Stimulated activated CD8-positive, alpha-beta memory T cell treated with anti-CD3 and anti-CD28 coated beads, Interleukin-2, amount 100 ng/mL, for 1 hour (primary cell): ENCODE measurements at places on chromosomes 2 and 18.

DNA sequence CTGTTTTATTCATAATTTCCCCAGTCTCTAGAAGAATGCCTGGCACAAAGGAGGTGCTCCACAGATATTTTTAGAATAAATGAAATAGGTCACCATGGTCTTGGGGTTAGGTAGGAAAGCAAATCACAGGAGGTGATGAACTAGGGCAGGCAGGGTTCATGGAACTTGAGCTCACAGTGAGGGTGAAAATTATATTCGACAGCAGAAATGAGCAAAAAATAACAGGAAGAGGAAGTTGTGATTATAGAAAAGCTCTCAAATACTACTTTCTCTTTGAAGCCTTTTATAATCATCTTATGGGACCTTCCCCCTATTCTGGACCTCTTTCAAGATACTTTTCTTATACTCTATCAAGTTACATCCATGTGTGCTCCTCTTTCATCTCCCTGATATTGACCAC lies 4.5 kb upstream of the CREB1 start:
- DNase-seq: no peak

DNA sequence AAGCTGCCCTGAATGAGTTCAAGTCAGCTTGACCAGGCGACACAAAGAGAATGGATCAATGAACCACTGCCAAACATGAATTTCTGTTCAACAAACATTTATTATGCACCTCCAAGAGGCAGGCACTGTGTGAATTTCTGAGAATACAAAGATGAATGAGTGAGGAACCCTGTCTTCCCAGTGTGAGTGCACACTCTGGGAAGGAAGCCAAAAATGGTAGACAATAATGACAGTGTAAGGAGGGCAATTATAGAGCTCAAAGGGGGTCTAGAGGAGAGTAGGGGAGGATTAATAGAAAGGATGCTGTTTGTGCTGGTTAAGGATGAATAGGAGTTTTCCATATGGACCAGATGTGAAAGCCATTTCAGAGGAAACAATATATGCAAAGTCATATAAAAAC lies 213.4 kb downstream of the DCC start:
- no peak for DNase-seq

DNA sequence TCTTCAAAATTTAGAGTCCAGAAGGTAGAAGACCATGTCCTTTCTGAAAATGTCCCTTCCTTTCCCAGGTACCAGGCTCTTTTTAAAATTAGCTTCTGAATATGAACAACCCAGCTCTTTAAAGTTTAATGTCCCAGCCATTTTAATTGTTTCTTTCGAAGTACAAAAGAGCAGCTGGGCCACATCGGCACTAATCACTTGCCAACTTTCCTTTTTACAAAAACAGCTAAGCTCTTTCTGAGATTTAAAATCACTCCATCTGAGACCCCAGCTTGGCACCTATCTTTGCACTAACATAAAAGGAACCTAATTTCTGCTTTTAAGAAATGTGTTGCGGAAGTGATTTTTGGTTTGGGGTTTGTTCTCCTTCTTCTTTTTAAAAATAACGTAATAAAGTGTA lies 2.6 kb downstream of the BOD1L2 start:
- DNase-seq: no peak

- no peak for DNase-seq
Measured at GRCh38 chr18:67199993-67200617, 316.4 kb downstream of the DSEL start.

- DNase-seq: no peak
Measured at GRCh38 chr18:24234850-24235418, 96.1 kb downstream of the CABYR start.

- no peak for DNase-seq
Measured at GRCh38 chr2:158270536-158270935, 168.9 kb downstream of the UPP2 start.
